ENCODE measurements at places on chromosomes 3 and 15.

DNA sequence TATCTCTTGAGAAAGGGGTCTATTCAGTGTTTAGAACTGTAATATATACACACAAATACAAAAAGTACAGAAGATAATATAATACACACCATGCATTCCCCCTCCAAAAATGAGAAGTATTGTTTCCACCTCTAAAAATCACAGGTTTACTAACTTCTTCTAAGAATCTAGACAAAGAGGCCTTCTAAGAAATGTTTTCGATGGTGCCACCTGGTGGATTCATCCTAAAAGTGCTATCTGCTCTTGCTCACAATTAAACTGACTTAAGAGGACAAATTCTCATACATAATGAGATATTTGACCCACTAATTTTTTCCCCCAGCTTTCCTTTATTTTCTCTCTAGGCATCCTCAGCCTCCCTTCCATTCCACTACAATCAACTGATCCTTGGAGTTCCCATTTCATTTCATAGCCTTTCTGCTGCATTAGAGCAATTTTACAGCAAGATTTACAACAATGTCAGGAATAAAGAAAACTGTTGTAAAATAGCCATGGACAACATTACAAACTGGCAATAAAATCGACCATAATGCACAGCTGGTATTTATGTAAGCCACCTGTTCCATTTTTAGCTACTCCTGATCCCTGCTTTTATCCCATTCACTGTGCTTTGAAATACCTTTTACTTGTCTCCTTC, 124.6 kb downstream of the ARRDC4 start:
- no peak for DNase-seq

DNA sequence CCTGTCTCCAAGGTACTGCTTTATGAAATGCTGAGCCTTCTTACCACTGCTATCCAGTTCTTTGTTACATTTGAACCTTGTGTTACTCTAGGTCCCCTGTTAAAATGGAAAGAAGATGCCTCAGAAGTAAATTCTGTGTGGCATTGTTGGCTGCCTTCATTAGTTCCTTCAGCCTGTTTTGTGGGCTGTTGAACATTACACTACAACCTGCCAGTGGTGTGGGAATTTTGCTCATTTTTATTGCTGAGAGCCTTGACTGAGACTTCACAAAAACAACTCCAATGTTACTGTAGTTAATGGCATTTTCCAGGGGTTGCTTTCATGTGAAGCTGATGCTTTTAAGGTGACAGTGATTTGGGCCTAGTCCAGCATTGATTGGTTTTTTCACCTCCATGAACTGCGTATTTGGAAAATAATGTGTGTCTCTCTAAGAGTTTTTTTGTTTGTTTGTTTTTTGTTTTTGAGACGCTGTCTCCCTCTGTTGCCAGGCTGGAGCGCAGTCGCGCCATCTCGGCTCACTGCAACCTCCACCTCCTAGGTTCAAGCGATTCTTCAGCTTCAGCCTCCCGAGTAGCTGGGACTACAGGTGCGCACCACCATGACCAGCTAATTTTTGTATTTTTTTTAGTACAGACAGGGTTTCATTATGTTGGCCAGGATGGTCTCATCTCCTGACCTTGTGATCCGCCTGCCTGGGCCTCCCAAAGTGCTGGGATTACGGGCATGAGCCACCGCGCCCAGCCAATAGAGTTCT, 4.3 kb downstream of the MAPK6 start:
- DNase-seq = no peak

DNA sequence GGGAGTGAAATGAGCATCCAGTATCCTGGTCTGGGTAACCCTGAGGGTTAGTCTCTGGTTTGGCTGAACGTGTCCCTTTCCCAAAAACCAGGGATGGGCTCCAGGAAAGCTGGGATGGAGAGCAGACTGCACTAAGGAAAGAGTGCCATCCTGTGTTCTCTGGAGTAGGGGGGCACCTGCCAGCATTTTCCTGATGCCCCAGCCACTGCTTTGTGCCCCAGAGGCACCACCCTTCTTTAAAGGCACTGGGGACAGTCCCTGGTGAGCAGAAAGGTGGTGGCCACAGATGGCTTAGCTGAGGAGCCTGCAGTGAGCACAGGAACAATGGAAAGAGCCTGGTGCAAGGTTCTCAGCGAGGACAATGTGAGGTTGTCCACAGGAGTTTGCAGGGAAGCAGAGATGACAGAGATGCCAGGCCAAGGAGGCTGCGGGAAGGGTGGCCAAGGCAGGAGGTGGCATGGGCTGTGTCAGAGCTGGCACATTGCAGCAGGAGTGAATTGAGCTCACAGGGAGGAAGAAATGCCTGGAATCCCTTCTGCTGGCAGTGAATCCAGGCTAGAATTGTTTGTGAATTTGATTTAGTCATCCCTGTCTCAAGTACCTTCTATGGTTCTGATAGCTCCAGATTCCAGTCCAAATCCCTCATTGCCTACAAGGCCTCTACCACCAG, 39.9 kb downstream of the AMOTL2 start:
- DNase-seq = no peak

DNA sequence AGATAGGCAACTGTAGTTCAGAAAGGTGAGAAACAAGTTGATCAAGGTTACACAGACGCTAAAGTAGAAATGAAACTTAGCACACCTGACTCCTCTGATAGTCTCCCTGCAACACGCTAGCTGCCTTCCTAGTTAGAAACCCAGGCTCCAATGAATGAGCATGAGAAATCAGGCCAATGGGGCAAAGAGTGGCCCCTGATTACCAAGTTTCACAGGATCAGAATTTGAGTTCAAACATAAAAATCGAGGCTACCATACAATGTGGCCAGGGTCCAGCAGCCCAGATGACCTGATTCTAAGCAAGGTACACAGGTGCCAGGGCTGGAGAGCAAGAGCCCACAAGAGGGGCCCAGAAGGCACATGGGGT, 7.7 kb downstream of the PLD1 start:
- no peak for DNase-seq

- no peak for DNase-seq
Observed at GRCh38 chr15:43420435-43420834, 49.5 kb downstream of the TUBGCP4 start.

- DNase-seq = no peak
Observed at GRCh38 chr3:46080124-46080968, 53.1 kb upstream of the XCR1 start.

DNA sequence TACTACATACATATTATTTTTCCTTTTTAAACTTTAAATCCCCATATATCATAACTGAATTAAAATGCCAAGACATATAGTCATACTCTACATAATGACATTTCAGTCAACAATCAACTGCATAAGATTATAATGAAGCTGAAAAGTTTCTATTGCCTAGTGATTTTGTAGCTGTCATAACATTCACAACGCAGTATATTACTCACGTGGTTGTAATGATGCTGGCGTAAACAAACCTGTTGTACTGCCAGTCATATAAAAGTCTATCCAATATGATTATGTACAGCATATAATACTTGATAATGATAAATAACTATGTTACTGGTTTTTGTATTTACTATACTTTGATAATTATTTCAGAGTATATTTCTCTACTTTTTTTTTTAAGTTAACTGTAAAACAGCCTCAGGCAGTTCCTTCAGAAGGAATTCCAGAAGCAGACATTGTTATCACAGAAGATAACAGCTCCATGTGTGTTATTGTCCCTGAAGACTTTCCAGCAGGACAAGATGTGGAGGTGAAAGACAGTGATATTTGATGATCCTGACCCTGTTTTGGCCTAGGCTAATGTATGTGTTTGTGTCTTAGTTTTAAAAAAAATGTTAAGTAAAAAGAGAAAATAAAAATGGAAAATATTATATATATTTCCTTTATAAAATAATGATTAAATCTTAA, 443.4 kb upstream of the UBE2E2 start:
- DNase-seq = no peak

DNA sequence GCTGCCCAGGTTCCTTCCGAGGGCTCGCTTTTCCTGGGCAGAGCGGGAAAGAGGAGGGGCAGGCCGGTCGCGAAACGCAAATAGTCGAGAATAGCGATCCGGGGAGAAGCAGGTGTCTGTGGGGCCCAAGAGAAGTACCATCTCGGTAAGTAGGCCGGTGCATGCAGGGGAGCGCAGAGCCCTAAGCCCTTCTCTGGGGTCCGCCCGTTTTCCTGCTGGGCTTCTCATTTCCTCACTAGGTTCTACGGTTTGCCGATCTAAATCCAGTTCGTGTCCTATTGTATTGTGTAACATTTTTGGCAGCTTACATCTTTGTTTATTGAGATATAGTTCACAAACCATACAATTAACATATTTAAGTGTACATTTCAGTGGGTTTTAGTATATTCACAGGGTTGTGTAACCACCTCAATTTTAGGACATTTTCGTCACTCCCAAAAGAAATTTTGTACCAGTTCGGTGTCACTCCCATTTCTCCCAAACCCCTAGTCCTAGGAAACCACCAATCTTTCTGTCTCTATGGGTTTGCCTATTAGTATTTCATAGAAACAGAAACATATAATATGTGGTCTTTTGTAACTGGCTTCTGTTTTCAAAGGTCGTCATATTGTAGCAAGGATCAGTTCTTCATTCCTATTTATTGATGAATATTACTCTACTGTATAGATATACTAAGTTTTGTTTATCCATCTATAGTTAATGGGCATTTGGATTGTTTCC, 6.8 kb upstream of the TRIM69 start:
- no peak for DNase-seq

DNA sequence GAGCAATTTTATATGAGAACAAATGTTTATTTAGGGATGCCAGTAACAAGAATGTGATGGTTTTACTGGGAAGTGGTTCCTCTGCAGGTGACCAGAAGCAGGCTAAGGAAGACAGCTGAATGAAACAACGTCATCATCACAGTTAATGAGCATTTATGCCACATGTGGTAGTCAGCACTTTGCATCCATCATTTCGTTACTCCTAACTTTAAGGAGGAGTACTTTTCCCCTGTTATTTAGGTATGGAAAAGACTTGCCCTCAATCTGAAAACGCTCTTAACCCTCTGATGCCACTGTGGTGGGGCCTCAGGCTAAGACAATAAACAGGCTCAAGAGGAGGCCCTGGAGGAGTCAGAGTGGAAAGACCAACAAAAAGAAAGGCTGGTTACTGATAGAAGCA, 31.2 kb downstream of the INTS14 start:
- DNase-seq = no peak

DNA sequence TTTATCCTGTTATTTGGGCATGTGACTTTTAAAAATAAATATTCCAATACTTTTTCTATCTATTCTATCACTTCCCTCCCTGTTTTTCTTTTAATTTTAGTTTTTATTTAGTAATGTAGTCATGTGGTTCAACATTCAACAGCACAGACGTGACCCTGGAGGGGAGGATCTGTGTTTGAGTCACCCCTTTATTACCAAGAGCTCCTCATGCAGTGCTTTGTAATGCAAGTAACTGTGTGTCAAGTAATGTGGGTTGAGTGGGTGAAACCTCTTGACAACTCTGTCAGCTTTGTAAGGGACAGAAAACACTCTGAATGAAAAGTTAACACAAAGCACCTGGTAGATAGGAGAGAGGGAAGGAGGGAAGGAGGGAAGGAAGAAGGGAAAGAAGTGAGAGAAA, 89.7 kb upstream of the FGF12 start:
- DNase-seq = no peak

GRCh38 chr3:58633157-58633865, 33.3 kb downstream of the FAM3D start:
- DNase-seq = no peak

DNA sequence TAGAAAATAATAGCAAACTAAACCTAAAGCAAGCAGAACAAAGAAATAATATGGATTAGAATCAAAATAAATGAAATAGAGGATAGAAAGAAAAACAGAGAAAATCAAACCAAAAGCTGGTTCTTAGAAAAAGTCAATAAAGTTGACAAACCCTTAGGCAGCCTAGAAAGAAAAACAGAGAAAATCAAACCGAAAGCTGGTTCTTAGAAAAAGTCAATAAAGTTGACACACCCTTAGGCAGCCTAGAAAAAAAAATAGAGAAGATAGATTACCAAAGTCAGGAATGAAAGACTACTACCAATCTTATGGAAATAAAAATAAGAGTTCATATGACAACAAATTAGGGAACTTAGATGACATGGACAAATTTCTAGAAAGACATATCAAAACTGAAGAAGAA, 142.4 kb downstream of the LRRC28 start:
- DNase-seq = no peak

- no peak for DNase-seq
Observed at GRCh38 chr3:187550446-187550845, 119.7 kb downstream of the SST start.

DNA sequence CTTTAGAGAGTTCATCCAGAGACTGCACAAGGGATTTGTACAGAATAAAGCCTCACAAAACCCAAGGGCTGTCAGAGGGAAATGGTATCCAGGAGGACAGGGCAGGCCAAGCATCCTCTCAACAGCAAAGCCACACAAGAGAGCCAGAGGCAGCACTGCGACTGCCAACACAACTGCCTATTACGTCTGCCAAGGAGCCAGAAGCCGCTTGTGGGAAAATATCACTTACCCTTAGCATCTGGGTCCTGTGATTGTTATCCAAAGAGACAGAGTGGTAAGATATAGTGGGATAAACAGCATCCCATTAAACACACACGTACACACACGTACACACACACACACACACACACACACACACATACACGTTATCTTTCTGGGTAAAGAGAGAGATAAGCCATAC, 618.3 kb upstream of the AGTR1 start:
- no peak for DNase-seq

GRCh38 chr3:191987831-191988350, 526.9 kb downstream of the PYDC2 start:
- DNase-seq = no peak

DNA sequence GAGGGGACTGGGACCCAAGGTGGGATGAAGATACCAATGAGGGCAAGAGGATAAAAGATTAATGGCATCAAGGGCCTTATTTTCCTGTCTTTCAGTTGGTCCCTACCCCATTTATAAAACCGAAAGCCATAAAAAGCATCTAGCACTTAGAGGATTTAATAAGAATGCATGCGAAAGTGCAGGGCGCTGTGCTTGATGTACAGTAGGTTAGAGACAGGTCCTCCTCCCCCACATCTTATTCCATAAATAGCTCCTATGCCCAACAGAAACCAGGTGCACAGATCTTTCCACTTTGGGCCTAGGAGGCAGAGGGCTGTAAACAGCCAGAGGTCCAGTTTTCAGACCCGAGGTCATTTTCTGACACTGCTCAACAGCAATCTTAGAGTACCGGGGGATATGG, 1.2 kb downstream of the LPCAT4 start:
- no peak for DNase-seq

DNA sequence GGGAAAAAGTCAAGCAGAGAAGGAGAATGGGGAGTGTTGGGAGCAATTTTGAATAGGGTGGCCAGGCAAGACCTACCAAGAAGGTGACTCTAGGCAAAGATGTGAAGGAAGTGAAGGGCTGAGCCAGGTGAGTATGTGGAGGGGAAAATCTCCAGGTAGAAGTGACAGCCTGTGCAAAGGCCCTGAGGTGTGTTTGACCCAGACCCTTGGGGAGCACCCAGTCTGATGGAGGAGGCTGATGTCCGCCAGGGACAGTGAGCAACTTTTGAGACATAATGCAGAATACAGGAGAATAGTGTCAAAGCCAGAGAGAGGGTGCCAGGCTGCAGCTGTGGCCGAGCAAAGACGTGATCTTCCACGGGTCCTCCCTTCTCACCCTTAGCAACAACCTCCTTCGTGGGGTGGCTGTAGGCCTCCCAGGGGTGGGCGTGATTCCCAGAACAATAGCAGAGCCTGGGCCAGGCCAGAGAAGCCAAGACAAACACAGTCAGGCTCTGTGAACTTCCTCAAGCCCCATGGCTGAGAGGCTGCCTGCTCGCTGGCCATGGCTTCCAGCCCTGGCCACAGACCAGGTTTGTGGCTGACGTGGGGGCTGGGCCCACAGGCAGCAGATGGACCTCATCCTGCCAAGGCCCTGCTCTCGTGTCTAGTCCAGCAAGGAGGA, 58.1 kb downstream of the SLC6A6 start:
- DNase-seq = no peak

Data from activated CD8-positive, alpha-beta memory T cell treated with anti-CD3 and anti-CD28 coated beads for 24 hours (primary cell).